ENCODE measurements at places on chromosomes 13 and 19.

- no peak for DNase-seq
These were observed 184.6 kb upstream of the SOX1 start for GRCh38 chr13:111882351-111882750.

DNA sequence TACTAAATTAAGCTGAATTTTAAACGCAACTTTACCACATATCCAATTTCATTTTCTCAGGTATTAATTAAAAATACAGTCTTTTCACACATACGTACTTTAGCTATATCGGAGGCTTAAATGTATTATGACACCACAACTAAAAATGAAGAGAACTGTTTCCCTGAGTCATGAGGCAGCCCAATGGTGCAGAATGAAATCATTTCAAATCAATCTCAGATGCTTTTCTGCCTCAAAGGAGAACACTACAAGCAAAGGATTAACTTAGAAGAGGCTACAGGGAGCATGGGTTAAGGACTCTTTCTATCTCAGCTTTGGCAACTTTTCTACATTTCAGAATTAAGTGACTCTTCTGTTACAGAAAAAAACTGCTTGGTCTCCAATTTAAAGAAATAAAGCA lies 516.3 kb upstream of the HTR2A start:
- DNase-seq: no peak

DNA sequence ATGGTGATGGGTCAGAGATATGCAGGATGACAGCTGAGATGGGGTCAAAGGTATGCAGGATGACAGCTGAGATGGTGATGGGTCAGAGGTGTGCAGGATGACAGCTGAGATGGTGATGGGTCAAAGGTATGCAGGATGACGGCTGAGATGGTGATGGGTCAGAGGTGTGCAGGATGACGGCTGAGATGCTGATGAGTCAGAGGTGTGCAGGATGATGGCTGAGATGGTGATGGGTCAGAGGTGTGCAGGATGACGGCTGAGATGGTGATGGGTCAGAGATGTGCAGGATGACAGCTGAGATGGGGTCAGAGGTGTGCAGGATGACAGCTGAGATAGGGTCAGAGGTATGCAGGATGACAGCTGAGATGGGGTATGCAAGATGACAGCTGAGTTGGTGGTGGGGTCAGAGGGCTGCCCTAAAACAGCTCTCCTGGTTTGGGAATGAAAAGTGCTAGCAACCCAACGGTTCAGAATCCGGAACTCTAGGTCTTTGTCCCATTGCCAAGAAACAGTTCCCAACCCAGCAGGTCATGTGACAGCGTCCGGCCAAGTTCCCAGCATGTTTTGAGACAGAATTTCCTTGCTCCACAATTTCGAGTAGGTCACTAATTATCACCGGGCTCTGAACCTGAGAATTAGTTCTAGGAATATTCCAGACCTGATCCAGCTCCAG lies 3.2 kb downstream of the SELENOW start:
- DNase-seq: no peak

GRCh38 chr19:57321116-57321515 lies 844 bp downstream of the ZNF543 start:
- DNase-seq: no peak

GRCh38 chr19:57633832-57634131 lies 814 bp downstream of the ZNF211 start:
- DNase-seq: no peak

GRCh38 chr13:51747438-51748434 lies 56.2 kb downstream of the DHRS12 start:
- DNase-seq: no peak

- peak; percentile 33 for DNase-seq
These were observed 49.0 kb upstream of the FRY start for GRCh38 chr13:31982540-31982939.

- DNase-seq: no peak
These were observed 17.0 kb upstream of the ONECUT3 start for GRCh38 chr19:1736280-1736679.
